HFFc6 (cell line): ENCODE measurements at places on chromosomes 6 and 20. TPM values are rescaled to one million over a fixed set of nuclear protein-coding genes. Genes with fewer than 3 reads are reported as not detected.

DNA sequence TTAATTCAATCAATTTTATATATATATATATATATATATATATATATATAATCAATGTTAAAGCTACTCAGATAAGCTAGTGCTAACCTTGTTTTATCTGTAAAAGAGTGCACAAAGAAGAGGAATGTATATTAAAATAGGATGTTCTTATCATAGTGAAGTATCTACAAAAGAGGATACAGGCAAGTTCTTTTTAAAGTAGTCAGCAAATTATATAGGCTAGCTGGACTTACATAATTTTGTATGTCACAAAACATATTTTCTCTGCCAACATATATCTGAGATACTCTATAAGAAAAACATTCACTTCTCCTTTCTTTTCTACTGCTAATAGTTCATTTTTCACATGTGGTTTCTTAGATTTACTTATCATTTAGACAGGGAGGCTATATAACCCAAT, 39.9 kb downstream of the KHDRBS2 start:
- no peak overlapping the region for H3K27ac ChIP-seq
- H3K36me3 ChIP-seq: no peaks in the 10 kb centered on the region
- DNase-seq: no peak

Gene ZNF831
- not detected in 3 replicates for total RNA-seq

Gene TDP2
- total RNA-seq: 27.3 to 29.0 TPM (median 28.7 TPM) in 3 replicates

DNA sequence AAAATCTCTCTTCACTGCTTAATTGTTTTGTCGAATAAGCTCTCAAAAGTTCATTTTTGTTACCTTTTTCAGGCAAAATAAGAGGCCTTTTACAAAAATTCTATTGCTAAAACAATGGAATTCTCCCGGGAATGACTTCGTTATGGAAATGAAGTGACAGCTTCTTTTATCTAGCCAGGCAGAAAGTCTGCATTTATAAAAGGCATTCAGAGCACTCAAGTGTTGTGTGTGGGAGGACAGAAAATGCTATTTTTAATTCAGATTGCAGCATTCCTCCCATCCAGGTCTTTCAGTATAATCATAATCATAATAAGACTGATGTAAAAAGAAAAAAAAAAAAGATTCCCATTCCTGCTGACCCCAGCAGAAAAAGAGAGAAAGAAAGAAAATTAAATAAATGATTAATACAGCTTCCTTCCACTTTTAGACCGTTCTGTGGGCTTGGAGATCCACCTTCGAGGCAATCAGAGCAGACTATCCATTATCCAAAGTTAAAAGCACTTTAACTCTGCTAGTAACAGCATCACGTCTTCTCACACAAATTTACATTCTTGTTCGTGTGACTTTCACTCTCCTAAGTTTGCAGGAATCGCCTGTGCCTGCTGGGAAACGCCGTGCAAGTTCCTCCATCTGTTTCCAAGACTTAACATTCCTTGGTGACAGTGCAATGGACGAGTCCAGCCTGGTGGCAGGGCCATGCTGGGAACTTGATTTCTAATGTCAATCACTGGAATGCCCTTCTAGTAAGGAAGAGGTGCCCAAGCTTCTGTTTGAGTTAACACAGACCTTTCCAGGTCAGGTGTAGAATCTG, 258.8 kb downstream of the GMPR start:
- peak overlapping the region; percentile 57 for H3K4me3 ChIP-seq
- H3K36me3 ChIP-seq: peaks cover 7% of the 10 kb centered on the region; the same call in 1 of the 2 replicates

Gene CDH26
- total RNA-seq: 0.26 TPM in 1 of 3 replicates, not detected in the others

GRCh38 chr6:50353603-50354002, 303.9 kb upstream of the DEFB112 start:
- H3K4me3 ChIP-seq: no peak overlapping the region
- peaks cover 1% of the 10 kb centered on the region; the same call in 1 of the 2 replicates for H3K27me3 ChIP-seq
